B cell (primary cell): ENCODE measurements at places on chromosomes 11 and 22.

DNA sequence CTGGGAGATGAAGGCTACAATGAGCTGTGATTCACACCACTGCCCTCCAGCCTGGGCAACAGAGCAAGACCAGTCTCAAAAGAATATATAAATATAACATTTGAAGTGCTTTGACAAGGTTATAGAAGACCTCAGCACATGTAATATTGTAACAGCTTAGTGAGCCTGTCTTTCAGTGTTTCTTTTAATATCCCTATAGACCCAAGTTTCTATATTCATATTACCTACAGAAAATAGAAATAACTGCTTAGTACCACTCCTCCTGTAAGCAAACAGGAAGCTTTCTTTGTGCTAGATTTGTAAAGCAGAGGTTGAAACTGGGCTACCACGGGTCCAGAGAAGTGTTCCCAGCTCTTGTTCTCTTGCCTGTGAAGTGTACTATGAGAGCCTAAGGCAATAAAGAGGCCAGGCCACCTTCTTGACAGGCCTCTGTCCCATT is 68.2 kb downstream of the PPP2R1B start:
- DNase-seq = no peak

- no peak for DNase-seq
These were observed 21.7 kb upstream of the MICALL1 start for GRCh38 chr22:37884420-37884819.

DNA sequence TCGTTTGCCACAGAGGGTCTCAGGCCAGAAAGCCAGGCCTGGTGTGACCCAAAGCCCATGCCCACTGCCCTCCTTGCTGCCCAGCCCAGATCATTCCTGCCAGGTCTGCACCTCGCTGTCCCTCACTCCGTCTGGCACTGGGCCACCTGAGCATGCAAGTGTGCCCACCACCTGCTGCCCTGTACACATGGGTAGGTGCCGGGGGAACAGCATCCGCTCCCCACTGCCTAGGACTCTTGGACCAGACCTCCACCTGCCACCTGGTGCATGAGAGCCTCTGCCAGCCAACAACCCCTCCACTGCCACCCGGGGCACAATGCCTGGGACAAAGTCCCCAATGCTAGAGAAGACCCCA is 12.5 kb downstream of the MGAT3 start:
- DNase-seq = no peak

- no peak for DNase-seq
These were observed 88.4 kb downstream of the GRIK4 start for GRCh38 chr11:120599816-120600420.

DNA sequence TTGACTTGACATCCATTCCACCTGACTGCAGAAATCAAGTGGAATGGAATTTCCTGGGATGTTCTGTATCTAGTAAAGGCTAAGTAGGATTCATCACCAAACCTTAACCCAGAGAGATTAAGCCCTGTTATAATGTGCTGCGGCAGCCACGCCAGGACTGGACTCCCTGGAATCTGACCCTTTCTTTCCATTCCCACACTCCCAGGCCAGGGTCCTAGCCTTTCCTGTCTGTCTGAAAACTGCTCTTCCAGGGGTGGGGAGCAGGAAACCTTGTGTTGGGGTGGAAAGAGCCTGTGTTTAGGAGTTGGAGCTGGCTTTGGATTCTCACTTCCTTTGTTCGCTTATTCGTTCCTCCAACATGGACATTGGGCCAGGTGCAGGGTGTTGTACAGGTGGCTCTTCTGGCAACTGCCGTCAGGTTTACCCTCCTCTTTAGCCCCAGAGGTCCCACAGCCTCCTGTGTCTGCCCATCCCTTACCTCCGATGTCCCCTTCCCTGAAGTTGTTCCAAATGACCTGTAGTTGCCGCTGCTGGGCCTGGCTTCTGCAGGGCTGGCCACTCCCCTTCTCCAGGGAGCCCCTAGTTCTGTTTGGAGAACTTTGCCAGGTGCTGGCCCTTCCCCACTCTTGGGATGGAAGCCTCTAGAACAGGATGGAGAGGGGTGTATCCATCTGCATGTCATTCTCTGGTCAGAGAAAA is 20.5 kb upstream of the PARVB start:
- no peak for DNase-seq
